ENCODE measurements at places on chromosomes 11 and 22.

GRCh38 chr11:57732661-57733060, 8.6 kb upstream of the SELENOH start:
- DNase-seq, result no peak

GRCh38 chr11:78717041-78717440, 142.4 kb upstream of the NARS2 start:
- no peak for DNase-seq

DNA sequence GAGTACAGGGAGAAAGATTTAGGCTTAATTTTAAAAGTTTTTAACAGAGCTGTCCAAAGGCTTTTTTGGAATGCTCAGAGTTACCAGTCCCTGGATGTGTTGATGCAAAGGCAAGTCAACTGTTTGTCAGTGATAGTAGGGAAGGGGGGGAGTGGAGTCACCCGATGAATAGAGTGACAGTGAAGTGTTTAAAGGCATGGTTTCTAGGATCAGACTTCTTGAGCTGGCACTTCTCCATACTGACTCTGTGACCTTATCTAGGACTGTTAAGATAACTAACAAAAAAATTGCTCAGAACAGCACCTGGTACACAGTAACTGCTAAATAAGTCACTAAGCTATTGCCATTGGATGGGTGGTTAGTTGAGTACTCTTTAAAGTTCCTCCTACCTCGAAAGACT, 11.3 kb upstream of the RAG2 start:
- DNase-seq, result no peak

GRCh38 chr11:21774212-21774611, 418.7 kb upstream of the ANO5 start:
- DNase-seq, result no peak

GRCh38 chr11:125370561-125371389, 125.3 kb downstream of the FEZ1 start:
- DNase-seq, result no peak

DNA sequence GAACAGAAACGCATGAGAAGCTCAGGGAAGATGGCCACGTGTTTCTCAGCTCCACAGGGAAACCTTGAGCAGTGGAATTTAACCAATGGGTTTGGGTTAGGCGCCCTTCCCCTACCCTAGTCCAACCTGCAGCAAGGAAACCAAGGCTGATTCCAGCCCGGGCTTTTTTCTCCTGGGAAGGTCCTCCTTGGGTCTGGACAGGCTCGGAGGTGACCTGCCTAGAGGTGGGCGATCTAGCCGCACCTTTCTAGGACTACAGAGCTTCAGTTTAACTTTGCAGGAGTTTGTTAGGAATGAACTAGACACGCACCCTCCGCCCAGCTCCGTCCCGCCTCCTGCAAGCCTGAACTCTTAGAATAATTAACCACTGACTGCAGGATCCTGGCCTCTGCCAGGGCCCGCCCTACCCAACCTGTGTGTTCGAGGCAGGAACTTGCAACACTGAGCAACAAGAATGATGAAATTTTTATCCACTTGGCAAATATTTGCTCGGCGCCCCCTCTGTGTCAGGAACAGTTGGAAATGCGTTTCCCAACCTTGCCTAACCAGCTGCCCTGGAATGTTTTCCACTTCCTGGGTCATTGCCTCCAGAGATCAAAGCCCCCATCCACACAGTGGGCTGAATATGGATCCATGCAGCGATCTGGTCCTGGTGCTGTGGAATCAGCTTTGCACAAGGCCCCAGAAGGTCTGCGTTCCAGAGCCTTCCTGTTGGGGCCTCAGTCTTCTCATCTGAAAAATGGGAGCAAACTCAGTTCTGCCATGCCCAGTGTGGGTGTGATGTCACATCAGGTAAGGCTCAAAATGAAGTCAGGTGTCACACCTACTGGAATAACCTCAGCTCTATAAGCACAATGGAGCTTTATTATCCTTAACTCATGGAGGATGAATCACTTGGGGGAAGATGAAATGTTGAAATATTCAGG, 13.3 kb downstream of the MPST start:
- no peak for DNase-seq

- no peak for DNase-seq
Observed at GRCh38 chr11:72826191-72826941, 12.2 kb downstream of the ATG16L2 start.

- no peak for DNase-seq
Observed at GRCh38 chr11:72511393-72512047, 77.2 kb upstream of the CLPB start.

DNA sequence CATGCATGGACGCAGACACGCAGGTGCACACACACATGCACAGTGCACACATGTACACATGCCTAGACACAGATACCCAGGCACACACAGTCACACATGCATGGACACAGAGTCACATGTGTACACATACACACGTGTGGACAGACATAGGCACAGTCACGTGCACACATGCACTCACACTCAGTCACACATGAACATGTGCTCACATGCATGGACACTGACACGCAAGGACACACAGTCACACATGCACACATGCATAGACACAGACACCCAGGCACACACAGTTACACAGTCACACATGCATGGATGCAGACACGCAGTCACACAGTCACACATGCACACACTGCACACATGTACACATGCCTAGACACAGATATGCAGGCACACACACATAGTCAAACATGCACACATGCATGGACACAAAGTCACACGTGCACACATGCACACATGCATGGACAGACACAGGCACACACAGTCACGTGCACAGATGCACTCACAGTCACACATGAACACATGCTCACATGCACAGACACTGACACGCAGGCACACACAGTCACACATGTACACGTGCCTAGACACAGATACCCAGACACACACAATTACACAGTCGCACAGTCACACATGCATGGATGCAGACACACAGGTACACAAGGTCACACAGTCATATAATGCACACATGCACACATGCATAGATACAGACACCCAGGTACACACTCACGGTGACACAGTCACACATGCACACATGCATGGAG, 16.8 kb downstream of the MUC2 start:
- DNase-seq, result no peak

GRCh38 chr11:1486054-1486825, at the start of gene MOB2:
TSS of gene MOB2 (minus strand) at chr11:1486779. CDS start at chr11:1486556, 223 bp downstream.
- DNase-seq, result no peak

GRCh38 chr22:22928666-22929380, 41.2 kb downstream of the IGLL5 start:
- DNase-seq, result no peak

DNA sequence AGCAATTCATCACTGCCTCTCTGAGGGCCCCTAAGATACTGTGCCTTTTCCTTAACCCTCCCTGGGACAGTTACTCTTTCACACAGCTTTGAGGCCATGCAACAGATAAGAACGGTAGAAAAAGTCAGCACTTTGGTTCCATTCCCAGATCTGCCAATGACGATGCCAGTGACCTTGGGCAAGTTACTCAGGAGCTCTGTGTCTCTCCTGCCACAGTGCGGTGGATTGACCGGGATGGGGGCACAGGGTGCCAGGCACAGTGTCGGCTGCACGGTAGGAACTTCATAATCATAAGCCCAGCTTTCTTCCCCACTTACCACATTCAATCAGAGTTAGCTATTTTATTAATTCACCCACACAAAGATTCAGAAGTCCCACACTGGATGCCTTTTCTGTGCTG, 1041.8 kb downstream of the TBC1D22A start:
- DNase-seq, result no peak

- DNase-seq, result peak; percentile 83
Observed at GRCh38 chr22:43447380-43447779, 35.6 kb downstream of the MPPED1 start.

DNA sequence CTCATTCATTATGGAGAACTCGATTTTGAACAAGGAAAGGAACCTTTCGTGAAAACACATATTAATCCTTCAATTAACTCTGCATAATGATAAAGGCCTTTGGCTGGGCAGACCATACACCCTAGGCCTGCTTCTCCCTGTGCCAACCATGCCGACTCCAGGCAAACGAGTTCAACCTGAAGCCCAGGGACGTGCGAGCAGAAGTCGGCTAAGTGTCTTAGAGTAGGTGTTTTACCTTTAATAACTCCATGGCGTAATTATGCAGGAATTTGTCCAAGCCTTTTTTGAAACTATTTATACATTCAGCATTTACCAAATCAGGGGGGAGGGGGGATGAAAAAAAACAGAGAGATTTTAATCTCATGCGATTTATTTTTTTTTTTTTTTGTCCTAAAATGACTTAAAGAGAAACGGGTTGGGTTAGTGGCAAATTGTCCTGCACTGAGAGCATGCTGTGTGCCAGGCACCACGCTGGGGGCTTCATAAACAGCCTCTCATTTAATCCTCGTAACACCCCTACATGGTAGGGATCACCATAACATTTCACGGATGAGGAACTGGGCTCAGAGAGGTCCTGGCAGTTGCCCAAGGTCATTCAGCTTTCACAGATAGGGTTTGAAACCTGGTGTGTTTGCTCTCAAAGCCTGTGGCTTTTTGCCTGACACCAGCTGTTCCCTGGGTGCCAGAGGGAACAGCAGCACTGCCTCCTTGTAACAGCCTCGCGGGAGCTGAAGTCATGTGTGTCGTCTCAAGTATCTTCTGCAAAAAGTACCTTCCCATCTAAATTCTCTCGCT, 423.9 kb downstream of the MN1 start:
- peak; percentile 85 for DNase-seq

- DNase-seq, result no peak
Observed at GRCh38 chr11:36070213-36070953, 126.5 kb downstream of the LDLRAD3 start.

DNA sequence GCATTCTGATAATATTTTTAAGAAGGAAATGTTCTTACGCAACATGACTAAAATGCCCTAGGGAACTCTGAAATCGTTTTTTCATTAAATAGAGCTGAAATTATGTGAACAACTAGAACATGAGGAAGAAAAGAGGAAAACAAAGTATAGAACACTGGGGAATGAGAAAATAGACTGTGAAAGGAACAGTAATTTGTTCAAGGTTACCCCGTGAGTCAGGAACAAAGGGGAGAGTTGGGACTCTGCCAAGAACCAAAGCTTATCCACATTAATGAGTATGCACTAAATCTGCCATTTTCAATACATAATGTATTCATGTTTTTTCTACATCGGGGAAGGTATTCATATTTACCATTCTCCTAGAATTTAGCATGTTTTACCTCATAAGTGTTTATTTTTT, 961.8 kb upstream of the CCDC90B start:
- DNase-seq, result no peak

DNA sequence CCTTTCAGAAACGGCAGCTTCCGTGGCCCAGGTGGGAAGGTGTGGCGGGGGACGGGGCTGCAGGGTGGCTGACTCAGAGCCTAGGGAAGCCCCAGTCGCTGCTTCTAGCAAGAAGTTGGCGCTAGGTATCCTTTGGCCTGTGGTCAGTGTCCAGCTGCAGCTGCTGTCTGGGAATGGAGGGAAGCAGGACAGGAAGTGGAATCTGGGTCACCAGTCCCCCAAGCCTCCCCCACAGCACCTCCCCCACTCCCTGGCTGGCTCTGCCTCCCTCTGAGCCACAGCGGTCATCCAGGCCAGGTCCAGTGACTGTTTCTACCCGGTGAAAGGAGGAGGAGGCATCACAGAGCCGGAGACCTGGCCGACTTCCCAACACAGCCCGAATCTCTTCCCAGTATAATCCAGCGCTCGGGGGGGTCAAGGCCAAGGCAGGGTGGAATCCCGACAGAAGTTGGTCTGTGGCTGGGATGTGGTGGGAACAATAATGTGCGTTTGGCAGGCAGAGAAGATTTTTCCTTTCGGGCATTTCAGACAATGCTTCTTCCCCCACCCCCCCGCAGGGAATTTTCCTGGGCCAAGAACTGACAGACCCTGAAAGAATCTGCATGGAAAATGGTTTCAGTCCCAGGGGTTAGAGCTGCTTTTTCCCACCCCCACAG, 45.1 kb downstream of the C11orf96 start:
- no peak for DNase-seq

GRCh38 chr22:21796863-21797262, 61.3 kb upstream of the YPEL1 start:
- DNase-seq, result no peak

- DNase-seq, result no peak
Observed at GRCh38 chr11:31932879-31933278, 121.8 kb upstream of the PAX6 start.

DNA sequence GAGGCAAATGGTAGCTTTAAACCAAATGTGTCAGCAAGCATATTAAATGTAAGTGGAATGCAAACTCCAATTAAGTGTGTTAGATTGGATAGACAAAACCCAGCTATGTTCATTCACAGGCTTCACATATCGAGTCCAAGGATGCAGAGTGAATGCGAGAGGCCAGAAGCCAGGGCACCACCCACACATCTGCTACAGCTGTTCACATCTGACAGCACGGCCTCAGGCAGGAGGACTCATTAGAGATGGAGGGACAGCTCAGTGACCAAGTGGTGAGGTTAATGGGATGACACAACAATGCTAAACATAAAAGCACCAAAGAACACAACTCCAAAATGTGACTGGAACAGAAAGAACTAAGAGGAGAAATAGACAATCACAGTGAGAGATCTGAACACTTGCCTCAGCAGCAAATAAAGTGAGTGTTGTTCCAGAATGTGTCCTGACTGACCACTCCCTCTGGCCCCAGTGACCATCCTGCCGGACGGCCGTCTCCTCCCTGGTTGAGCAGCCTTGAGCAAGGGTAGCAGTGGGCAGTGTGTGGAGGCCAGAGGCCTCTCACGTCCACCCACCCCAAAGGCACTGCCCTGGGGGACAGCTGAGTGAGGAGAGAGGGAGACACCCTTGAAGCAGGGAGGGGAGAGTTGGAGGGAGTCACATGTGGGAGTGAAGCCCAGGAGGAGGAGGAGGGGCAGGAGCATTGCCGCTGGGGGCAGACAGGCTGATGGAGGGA, 23.8 kb downstream of the ALG12 start:
- DNase-seq, result no peak

DNA sequence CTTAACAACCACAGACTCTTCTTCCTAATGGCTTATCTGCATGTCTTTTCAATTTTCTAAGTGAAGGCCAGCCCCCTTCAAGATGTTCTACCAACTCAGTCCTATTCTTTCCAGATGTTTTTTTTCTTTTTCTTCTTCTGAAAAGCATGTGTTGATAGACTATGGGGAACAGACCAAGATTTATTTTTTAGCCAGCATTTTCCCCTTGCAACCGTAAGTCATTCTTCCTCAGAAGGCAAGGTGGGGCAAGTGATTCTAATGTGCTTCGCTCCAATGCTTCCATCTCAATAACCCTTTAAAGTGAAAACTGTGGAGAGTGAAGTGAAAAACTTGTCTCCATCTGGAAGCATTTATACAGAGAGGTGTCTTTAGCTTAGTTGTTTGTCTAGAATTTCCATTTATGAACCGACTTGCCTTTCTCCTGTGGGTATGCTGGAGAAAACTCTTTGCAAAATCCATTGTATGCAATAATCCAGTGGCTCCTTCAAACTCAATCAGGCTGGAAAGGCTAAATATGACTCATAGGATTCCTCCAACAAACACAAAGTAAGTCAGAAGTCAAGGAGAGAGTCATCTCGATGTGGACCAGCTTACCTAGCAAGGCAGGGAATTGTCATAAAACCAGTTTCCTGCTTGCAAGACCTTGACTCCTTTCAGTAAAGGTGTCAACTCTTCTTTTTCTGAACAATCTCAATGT, 83.7 kb downstream of the MAML2 start:
- no peak for DNase-seq

- no peak for DNase-seq
Observed at GRCh38 chr11:2213384-2213842, 41.8 kb upstream of the TH start.

Measured in NCI-H1092 (cell line).